ENCODE measurements at places on chromosomes 12 and 14. TPM values are rescaled to one million over a fixed set of nuclear protein-coding genes. Genes with fewer than 3 reads are reported as not detected.
A peak's percentile ranks its signal among the peaks of the same experiment; 100 is the strongest.

The NKX2-8 gene
- not detected for total RNA-seq

The SYNDIG1L gene
- 0.33 TPM for total RNA-seq

DNA sequence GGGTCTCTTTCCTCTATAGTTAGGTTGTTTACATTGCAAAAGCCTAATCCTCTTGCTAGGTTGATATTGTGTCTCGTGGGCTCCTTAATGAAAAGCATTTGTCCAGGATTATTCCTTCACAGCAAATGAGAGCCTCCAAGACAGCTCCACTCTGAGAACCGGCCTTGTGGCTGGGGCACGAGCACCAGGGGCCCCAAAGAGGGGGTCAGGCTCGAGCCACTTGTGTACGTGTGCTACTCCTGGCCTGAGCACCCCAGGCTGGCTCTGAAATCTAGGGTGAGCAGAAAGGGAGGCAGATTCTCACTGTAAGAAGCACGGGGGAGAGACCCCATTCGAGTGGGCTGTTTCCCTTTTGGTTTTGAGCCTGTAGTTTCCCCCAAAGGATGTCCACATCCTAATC is 45.0 kb upstream of the FZD10 start:
- DNase-seq: no peak

DNA sequence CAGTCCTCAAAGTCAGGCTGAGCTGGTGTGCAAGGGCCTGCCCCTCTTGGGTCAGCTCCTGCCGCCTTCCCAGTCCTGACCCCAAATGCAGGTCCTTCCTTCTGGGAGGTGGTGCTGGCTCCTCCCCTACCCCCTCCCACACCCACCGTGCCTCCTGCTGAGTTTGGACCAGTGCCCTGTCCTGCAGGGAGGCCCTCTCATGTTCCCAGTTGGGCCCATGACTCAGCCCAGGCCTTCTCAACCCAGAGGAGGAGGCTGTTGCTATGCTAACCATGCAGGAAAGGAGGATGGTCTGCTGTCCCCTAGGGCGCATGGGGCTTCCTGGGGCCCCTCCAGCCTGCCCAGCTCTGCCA is 4.4 kb downstream of the ZBTB42 start:
- DNase-seq: no peak

- DNase-seq: no peak
Measured at GRCh38 chr14:90263748-90264449, 7.5 kb downstream of the PSMC1 start.

DNA sequence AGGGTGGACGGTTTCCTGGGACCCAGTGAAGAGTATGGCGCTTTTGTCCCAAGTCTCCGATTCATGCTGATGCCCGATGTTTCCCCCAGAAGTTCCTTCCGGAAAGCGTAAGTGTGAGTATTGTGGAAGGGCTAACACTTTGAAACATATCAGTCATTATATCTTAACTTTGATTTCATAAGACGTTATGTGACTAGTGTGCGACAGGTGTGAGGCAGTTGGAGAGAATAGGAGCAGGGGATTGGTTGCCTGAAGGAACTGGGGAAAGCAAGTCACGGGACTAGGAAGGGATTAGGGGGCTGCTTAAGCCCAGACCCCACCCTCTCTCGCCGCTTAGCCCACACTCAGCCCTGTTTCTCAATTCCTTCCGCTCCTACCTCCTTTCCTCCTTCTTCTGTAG is 154.9 kb downstream of the CHST11 start:
- no peak for DNase-seq

DNA sequence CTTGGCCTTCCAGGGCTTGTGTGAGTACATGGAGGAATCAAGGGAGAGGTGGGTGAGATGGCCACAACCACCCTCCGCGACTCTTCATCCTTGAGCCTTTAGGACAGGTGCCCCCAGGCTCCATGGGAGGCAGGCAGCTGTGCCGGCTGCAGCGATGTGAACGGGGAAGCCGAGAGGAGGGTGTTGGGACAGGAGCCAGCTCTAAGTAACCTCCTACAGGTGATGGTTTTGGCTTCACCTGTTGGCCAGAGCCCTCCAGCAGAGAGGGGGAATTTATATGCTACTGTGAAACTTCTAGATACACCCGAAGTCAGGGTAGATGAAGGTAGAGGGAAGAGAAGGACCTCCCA is 132.2 kb upstream of the HIF1A start:
- DNase-seq: no peak

The CARMIL3 gene
- 0.17 TPM for total RNA-seq

DNA sequence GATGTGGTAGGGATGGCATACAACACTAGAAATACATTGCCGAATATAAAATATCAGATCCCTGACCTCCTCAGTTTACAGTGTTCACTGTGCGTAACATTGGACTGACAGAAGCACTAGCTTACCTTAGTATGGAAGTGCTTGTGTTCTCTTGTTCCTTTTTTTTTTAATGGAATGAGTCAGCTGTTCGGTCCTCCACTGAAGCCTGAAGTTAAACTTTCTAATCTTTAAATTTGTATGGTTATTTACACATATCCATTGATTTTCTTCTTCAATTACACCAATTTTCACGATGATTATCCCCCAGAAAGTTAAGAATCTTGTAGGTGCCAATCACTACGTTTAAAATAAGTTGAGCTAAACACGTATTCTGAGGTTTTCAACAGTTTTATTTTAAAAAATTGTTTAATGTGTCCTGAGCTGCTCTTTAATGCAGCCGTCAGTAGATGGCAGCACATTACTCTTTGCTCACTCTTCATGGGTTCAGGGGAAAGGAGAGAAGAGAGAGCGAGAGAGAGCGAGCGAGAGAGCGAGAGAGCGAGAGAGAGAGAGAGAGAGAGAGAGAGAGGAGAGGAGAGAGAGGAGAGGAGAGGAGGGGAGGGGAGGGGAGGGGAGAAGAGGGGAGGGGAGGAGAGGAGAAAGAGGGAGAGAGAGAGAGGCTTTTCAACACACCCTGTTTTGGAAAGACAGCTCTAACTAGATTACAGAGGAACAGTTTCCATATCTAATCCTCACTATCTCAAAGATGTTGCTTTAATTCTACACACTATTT is 134.7 kb upstream of the SCAF11 start:
- DNase-seq: no peak

DNA sequence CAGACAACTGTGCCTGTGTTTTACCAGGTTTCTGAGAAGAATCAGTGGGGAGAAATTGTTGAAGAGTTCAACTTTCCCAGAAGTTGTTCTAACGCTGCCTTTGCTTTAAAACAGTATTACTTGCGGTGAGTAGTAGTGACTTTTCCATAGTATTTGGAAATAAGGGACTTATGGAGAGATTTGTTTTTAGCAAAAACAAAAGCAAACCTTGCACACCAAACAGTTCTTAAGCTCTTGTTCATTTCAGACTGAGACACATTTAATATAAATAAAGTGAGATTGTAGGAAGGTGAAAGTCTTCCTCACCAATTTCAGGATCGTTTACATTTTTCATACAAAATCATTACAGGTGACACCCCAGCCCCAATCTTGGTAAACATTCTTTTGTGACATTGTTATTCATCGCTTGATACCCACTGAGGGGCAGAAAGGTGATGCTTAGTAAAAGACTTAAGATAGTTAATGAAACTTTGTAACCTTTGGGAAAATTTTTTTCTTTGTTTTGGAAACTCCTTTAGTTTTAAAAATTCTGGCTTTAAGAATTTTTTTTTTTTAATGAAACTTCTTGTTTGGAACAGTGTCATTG is 1.8 kb downstream of the ARID2 start:
- no peak for DNase-seq

GRCh38 chr14:99609245-99610170 is 5.5 kb upstream of the CCDC85C start:
- no peak for DNase-seq

DNA sequence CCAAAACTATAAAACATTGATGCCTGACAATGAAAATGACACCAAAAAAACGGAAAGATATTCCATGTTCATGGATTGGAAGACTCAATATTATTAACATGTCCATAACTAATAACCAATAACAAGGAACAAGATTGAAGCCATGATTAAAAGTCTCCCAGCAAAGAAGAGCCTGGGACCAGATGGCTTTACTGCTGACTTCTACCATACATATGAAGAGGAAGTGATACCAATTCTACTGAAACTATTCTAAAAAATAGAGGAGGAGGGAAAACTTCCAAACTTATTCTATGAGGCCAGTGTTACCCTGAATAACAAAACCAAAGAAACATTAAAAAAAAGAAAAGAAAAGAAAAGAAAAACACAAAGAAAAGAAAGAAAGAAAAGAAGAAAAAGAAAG is 54.6 kb upstream of the ATF7IP start:
- no peak for DNase-seq

DNA sequence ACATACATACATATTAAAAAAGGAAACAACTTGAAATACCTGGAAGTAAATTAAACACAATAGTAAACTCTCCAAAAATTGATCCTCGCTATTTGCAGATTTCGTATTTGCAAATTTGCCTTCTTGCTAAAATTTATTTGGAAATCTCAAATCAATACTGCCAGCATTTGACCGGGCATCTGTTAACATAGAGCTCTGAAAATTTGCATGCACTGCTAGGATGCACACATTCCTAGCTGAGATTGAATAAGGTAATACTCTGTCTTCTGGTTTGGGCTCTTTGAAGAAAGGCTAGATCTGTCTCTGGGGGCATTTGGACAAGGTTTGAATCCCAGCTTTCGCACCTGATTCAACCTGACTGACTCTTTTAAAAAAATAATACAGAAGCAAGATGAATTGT is 729.1 kb upstream of the MGAT4C start:
- DNase-seq: no peak

The ABHD4 gene
- total RNA-seq: 18.7 TPM

- DNase-seq: no peak
Measured at GRCh38 chr12:64475518-64475917, 23.6 kb downstream of the TBK1 start.

The AKAP6 gene
- 21.3 TPM for total RNA-seq

DNA sequence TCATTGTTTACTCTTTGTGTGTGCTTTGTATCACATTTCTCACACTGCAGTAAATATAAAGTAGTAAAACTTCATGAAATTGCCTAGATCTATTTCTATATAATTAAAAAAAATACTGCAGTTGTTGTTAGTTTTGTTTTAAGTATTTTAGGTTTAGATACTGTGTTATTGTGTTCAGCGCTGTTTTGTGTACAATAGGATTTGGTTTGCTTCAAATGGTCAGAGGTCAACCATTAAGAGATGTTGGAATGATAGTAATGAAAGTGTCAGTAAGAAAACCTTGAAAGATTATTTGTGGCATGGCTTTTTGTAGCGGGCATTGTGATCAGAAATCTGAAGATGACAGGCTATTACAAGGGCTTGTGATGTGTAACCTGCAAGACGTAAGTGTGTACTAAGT is 67.9 kb downstream of the RAD51B start:
- DNase-seq: no peak

GRCh38 chr12:108298761-108299275 is 40.3 kb downstream of the CMKLR1 start:
- DNase-seq: no peak

DNA sequence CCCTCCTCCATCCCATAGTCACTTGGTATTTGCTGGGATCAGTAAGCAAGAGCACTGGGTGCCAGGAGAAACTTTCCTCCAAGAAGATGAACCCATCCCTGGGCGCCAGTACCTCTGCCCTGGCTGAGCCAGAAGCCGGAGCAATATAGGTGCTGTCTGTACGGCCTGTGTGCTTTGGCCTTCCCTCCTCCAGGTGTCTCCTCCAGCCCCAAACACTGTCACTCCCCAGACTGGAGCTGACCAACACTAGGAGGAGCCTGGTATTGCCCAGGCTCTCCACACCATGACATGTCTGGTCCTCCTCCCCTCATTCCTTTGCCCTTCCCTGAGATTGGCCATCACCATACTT is 4.9 kb downstream of the GSTZ1 start:
- no peak for DNase-seq

The TMX1 gene
- total RNA-seq: 23.7 TPM

DNA sequence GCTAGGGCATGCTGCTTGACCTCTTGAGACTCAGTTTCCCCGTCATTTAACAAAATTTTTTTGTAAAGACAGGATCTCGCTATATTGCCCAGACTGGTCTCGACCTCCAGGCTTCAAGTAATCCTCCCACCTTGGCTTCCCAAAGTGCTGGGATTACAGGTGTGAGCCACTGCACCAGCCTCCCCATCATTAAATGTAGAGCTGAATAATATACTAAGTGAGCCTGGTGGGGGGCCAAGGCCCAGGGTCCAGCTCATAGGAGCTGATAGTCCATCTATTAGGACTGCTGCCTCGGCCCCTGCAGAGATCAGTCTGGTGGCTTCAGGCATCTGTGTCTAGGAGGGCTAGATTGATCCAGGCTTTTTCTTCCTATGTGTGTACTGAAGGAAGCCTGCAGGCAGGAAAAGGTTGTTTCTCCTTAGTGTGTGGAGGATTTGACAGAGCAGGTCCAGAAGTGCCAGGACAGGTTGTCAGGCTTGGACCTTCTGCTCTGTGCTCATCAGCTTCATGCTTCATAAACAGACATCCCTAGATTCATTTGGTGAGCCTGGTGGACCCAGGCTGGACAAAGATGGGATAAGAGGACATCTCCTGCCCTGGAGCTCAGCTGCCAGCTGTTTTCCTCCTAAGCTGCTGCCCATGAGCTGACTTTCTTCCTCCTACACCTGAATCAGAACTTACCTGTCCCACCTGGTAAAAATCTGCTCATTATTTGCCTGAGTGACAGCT is 135.4 kb downstream of the ZFP36L1 start:
- DNase-seq: no peak

DNA sequence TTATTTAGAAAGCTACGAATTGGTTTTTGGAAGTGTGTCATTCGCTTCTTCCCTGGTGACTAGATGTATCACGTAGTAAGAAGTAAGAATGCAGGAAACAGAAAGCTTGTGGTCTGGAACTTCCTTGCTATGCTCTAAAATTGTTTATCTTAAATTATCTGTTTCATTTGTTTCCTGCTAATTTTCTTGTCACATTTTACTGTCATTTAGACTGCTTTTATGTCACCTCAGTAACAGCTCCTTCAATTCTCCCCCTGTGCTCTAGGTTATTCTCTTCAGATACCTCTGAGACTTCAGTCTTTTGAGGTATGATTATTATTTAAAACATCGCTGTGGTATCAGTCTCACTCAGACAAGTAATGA is 699 bp upstream of the CD69 start:
- no peak for DNase-seq

GRCh38 chr12:499837-500458 is 40.2 kb downstream of the B4GALNT3 start:
- DNase-seq: no peak

DNA sequence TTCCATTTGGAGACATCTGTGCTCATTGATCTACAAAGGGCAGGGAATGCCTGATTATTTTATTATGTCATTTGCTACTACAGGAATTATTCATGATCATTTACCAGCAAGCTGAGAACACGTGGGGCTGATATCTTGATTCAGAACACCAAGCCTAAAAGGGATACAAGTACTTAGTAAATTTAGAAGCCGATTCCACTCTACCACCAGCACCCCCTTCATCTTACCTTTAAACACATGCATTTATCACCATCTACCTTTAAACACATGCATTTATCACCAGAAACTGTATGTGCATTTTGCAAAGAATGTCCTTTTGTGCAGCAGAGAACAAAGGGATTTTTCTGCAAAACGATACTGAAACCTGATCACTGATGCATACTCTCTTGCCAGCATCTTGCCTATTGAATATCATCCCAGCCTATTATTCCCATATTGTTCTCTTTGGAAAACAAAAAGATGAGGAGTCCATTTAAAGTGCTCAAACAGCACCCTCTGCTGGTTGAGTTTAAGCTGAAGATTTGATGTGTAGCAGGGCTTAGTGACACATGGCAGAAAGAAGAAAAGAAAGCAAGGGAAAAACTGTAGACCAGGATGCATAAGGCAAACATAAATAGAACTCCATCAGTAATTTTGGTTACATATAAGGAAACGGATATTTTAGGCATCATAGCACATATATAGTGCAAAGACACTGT is 132.6 kb upstream of the PLEKHG7 start:
- DNase-seq: no peak

- DNase-seq: no peak
Measured at GRCh38 chr12:94678379-94678778, 28.0 kb upstream of the TMCC3 start.

- DNase-seq: peak; percentile 82
Measured at GRCh38 chr14:101361451-101362433, 199.6 kb upstream of the DIO3 start.

Data from esophagus muscularis mucosa (tissue), 4 donors.